ENCODE measurements at places on chromosomes 1 and 21.

- no peak for DNase-seq
Measured at GRCh38 chr1:37083603-37084002, 49.3 kb upstream of the GRIK3 start.

GRCh38 chr1:94871031-94871430 lies 50.9 kb downstream of the SLC44A3 start:
- DNase-seq, result no peak

- no peak for DNase-seq
Measured at GRCh38 chr1:246533371-246533905, 26.4 kb upstream of the SMYD3 start.

GRCh38 chr1:110069404-110070281 lies 829 bp downstream of the ALX3 start:
- no peak for DNase-seq

DNA sequence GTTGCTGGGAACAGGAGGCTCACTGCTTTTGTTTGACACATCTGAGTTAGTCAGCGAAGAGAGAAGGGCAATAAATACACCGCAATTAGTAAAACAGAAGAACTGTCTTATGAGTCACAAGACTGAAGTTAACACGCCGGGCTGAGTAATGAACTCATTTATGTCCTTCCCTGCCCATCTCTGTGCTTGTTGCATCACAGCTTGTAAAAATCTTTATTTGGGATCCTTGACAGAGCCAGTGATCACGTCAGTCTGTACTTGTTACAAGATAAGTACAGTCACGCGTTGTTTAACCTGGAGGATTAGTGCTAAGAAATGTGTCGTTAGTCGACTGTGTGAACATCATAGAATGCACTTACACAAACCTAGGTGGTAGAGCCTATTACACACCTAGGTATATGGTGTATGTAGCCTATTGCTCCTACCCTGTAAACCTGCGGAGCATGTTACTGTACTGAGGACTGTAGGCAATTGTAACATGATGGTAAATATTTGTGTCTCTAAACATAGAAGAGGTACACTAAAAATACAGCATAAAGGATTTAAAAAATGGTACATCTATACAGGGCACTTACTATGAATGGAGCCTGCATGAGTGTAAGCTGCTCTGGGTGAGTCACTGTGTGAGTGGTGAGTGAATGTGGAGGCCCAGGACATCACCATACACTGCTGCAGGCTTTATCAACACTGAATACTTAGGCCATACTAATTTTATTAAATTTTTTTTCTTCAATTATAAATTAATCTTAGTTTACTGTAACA lies 272.2 kb downstream of the TNR start:
- no peak for DNase-seq

DNA sequence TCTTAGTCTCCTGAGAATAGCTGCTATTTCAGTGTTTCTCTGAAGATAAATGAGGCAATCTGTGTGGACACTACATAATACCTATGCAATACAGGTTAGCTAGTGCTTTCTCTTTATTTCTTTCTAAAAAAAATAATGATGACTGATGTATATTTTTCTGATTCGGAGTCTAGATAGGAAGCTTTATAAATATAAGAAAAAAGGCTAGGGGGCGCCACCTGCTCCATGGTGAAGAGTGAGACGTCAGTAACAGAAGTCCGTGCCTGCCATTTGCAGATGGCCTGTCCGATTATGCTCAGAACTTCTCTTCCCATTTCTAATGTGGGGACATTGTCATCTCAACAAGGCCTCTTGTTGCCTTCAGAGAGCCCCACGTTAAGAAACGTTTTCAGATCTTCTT lies 26.4 kb downstream of the QSOX1 start:
- no peak for DNase-seq

DNA sequence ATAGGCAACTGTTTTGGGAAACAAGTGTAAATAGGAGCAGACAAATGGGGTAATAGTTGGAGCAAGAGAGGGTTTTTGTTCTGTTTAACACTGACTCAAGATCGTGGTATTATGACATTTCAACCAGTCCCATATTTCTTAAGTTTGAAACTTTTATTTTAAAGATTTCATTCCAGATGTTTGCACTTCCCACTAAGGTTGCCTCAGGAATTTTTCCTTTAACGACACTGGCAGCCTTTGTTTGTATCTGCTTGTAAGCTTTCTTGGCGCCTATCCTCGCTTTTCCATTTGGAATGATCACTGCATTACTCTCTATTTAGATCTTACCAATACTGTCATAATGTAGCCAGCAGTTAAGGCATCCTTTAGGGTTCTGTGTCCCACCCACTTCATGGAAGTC lies 67.7 kb downstream of the ALG6 start:
- no peak for DNase-seq

GRCh38 chr1:158013840-158014730 lies 20.6 kb downstream of the KIRREL1 start:
- DNase-seq, result peak; percentile 40

- DNase-seq, result no peak
Measured at GRCh38 chr1:114103992-114104391, 49.7 kb downstream of the SYT6 start.

DNA sequence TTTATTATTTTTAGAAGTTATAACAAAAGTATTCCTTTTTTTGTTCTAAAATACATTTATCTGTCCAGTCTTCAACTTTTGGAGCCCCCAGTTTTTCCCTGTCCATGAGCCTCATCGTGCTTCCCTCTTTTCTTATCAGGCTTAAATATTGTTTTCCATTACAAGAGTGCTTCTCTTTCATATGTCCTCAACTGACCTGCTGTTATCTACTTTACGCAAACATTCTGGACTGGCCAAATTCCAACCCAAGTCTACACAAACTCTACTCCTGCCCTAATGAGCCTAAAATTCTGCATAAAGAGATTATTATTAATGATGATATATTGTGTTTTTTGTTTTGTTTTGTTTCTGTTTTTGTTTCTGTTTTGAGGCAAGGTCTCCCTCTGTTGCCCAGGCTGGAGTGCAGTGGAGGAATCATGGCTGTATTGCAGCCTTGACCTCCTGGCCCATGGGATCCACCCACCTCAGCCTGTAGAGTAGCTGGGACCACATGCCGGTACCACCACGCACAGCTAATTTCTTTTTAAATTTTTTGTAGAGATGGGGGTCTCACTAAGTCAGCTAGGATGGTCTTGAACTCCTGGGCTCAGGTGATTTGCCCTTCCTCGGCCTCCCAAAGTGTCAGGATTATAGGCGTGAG lies 318.8 kb upstream of the NEGR1 start:
- no peak for DNase-seq

DNA sequence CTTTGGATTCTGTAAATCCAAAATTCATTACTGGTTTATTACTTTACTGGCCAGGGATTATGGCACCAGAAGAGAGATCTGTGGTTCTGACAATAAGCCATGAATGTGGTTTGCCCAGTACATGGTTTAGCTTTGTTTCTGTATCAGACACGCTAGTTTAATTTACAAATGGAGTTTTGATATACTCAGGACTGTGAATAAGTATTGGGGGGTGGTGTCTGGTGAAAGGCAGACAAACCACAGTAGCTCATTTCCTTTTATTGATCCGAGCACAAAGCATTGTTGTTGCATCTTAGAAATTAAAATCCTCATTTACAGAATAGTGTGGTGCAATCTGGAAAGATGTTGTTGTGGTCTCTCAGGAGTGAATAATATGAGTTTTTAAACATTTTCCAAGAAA lies 96.0 kb downstream of the ST6GALNAC3 start:
- no peak for DNase-seq

DNA sequence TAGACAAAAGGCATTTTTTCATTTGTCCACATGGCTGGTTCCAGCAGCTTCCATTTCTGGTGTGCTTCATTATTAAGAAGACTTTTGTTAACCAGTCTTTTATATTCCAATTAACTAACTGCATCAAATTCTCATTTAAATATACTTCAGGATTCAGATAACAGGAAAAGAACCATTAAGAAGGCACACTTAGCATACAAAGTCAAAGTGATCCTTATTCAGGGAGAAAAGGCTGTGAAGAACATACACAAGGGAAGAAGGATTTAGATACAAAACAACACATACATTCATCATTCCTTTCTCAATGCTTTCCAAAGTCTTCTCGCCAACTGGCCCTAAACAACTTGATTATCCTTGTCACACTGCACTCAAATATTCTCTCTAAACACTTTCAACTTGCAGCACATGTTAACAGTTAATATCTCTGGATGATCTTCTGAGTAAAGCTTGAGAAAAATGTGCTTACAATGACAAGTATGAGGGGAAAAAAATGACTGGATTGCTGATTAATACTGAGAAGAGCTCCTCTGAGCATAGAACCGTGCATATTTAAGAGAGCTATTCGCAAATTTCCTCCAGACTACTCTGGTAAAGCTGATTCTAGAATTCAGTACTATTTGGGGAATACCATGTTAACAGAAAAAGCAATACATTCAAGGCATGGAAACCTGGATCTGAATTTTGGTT lies 225.2 kb upstream of the TNR start:
- DNase-seq, result no peak

- DNase-seq, result no peak
Measured at GRCh38 chr1:67332653-67333529, 25.2 kb downstream of the IL12RB2 start.

GRCh38 chr1:33045246-33045645 lies 8.6 kb upstream of the AK2 start:
- no peak for DNase-seq

GRCh38 chr1:185369786-185370185 lies 52.7 kb upstream of the IVNS1ABP start:
- no peak for DNase-seq

GRCh38 chr1:41015897-41016470 lies 5.5 kb downstream of the SLFNL1 start:
- DNase-seq, result no peak

- no peak for DNase-seq
Measured at GRCh38 chr1:246534114-246534513, 27.0 kb upstream of the SMYD3 start.

DNA sequence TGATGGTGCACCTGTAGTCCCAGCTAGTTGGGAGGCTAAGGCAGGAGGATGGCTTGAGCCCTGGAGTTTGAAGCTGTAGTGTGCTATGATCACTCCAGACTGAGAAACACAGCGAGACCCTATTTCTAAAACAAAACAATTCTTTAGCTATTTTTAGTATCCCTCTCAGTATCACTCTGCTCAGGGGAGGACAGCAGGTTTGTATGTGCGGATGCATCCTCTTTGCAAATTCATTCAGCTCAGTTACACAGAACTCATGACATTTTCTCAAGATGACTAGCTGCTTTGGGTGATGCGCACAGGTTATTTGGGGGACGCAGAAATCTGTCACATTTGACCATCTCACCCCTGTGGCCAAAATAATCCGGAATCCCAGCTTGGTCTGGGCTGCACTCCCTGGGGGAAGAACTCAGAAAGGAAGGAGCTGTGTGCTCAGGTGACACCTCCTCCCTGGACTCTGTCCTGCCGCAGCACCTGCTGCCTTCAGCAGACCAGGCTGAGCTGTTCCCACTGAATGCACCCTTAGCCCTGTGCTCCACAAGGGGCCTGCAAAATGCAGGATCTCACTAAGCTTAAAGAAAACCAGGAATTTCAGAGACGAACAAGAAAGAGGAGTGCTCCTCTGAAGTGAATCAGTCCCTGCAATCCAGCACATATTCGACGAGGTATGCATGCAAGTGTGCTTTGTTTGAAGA lies 89.5 kb upstream of the PGBD5 start:
- no peak for DNase-seq

- DNase-seq, result no peak
Measured at GRCh38 chr1:187763465-187763864, 934.7 kb downstream of the PLA2G4A start.

DNA sequence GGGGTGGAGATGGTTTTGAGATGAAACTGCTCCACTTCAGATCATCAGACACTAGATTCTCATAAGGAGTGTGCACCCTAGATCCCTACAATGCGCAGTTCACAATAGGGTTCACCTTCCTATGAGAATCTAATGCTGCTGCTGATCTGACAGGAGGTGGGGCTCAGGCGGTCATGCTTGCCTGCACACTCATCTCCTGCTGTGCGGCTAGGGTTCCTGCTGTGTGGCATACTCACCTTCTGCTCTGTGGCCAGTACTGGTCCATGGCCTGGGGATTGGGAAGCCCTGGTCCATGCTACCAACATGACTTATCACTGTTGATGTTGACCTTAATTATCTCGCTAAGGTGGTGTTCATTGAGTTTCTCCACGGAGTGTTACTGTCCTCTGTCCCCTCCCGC lies 144.5 kb downstream of the NAV1 start:
- DNase-seq, result no peak

DNA sequence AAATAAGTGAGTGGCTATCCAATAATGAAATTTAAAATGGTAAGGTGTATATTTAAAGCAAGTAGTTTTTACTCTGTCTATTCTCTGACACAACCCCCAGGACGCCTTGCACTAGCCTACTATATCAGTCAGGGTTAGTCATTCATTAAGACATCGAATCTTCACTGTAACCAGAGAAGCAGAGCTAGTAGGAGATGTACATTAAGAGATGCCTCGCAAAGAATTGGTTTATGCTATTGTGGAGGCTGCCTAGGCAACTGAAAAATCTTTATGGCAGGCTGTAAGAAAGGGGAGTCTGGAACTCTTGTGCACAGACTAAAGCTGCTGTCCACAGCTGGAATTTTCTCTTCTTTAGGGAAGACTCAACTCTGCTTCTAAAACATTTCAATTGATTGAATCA lies 28.8 kb downstream of the NTNG1 start:
- no peak for DNase-seq

DNA sequence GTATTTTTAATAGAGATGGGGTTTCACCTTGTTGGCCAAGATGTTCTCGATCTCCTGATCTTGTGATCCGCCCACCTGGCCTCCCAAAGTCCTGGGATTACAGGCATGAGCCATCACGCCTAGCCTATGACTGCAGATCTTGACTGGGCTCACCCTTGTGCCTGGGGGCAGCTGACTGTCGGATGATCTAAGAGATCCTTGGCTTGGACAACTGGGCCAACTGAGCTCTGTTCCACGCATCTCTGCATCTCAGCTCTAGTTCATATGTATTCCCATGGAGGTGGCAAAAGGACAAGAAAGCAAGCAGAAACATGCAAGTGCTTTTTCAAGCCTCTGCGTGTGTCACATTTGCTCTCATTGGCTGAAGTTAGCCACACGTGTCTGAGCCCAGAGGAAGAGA lies 75.8 kb upstream of the SELENON start:
- DNase-seq, result no peak

DNA sequence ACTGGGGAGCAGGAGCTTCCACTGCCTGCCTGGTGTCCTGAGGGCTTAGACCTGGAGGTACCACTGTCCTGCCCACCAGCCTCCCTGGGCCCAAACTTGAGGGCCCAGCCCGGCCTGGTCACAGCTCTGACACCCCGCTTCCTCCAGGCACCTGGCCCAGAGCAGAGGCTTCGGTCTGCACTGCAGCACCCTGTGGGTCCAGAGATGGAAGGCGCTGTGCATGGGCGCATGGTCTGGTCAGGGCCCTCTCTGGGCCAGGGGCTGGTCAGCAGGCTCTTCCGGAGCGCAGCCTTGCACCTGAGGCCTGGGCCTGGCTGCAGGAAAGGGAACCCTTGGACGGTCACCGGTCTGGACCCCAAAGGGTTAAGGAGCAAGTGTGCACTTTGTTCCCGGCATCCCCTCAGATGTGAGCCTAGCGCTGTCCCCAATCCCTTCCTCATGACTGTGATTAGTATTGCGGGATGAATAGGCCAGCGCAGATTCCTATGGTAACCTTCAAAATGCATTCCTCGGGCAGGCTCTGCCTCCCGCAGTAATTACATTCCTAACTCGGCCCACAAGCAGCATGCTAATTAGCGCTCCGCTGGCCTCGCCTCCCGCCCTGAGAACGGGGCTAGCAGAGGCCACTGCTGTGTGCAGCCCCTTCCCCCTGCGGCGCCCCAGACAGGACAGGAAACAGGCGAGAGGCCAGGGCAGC lies 36.3 kb downstream of the PRDM16 start:
- peak; percentile 63 for DNase-seq

GRCh38 chr1:9249534-9250410 lies 15.2 kb downstream of the H6PD start:
- no peak for DNase-seq

GRCh38 chr1:35902671-35903070 lies 19.7 kb downstream of the AGO1 start:
- no peak for DNase-seq

All from putamen (tissue), 1 donor.